ENCODE measurements at places on chromosomes 6 and 20.

GRCh38 chr20:57780398-57780797, 70.6 kb upstream of the PMEPA1 start:
- no peak for DNase-seq

DNA sequence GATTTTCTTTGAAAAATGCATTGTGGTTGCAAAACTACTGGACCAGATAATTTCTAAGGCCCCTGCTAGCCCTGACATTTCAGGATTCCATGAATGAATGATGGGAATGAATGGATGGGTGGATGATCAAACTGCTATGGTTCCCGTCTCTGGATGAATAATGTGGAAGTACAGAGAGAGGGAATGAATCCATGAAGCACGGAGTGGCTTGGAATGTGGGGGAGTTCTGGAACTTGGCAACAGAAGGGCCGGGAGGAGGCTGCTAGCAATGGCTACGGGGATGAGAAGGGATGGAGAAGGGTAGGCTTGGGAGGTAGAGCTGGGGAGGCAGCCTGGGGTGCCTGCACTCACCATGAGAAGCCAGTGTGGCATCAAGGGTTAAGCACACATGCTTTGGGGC, 84.8 kb downstream of the NCR2 start:
- DNase-seq, result no peak

DNA sequence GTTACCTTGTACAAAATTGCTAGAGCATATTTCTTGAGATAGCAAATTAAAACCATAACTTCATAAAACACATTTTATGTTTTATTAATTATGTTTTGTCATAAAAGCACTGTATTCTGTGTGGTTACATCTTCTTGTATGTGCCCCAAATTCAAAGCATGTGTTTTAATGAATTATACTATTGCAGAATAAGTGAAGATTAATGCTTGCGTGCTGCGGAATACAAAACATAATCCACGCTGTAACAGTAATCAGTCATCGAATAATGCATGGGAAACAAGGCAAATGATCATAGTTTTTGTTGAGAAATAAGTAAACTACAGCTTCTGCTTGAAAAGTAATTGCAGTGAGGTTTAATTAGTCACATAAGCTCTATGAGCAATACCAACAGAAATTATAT, 459.2 kb upstream of the SOX4 start:
- no peak for DNase-seq

- DNase-seq, result no peak
Observed at GRCh38 chr20:13862245-13862644, 77.4 kb downstream of the NDUFAF5 start.

- DNase-seq, result no peak
Observed at GRCh38 chr6:104813552-104813951, 46.2 kb downstream of the HACE1 start.

DNA sequence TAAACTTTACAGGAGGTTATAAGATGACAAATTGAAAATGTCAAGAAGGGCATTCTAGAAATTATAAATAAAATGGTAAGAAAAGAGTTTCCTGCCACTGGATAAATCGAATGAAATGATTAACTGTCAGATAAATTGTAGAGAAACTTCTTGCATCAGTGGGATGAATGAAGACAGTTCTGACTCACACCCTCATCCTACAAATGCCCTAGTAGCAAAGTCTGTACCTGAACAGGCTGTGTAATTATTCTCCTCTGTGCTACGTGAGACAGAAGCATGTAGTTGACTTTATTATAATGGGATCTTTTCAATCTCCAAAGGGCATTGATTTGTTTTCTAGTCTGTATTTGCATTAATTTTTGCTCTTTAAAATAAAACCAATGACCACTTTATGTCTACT, 47.3 kb downstream of the IYD start:
- DNase-seq, result no peak

GRCh38 chr6:64252256-64252655, 616.7 kb downstream of the PHF3 start:
- no peak for DNase-seq

GRCh38 chr6:56714982-56715456, 72.3 kb upstream of the DST start:
- no peak for DNase-seq
